Cardiac muscle cell (in vitro differentiated cells and primary cell): ENCODE measurements at places on chromosomes 6 and 20. TPM values are rescaled to one million over a fixed set of nuclear protein-coding genes. Genes with fewer than 3 reads are reported as not detected.

- H3K36me3 ChIP-seq, result no peaks in the 10 kb centered on the region
- H3K27me3 ChIP-seq, result no peaks in the 10 kb centered on the region
- no peak overlapping the region for H3K27ac ChIP-seq
- DNase-seq, result no peak
- H3K4me3 ChIP-seq, result no peak overlapping the region
Observed at GRCh38 chr6:51249798-51250197, 431.1 kb downstream of the TFAP2B start.

Gene CFB
- 1.3 TPM in 1 of 2 replicates, not detected in the other for polyA plus RNA-seq

DNA sequence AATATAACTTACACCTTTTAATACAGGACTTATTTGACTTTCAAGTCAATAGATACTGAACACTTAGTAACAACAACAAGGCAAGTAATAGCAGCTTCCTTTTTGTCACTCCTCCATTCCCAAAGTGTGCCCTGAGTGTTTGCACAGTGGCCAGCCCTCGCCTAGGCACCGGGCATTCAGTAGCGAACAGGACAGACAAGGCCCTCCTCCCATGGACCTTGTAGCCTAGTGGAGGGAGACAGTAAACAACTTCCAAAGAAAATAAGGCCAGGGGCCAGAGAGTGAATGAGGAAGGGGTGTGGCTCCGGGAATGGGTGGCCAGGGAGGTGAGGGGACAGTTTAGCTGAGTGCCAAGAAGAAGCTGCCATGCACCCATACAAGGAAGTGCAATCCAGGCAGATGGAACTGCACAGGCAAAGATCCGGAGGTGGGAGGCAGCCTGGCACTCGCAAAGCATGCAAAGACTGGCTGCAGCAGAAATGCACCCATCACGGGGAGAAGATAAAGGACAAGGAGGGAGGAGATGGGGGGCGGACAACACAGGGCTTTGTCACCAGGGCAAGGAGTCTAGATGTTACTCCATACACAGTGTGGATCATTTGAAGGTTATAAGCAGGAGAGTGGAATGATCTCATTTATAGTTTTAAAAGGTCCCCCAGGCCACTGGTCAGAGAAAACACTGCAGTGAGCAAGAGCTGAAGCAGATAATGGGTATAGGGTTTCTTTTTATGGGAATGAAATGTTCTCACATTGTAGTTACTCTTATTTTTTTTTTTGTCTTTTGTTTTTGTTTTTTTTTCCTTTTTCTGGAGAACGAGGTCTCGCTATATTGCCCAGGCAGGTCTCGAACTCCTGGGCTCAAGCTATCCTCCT lies 32.2 kb downstream of the ATP9A start:
- DNase-seq, result no peak
- H3K4me1 ChIP-seq, result no peaks in the 10 kb centered on the region
- no peaks in the 10 kb centered on the region for H3K27me3 ChIP-seq
- no peak overlapping the region for H3K27ac ChIP-seq

- DNase-seq, result no peak
- no peaks in the 10 kb centered on the region for H3K4me1 ChIP-seq
- H3K4me3 ChIP-seq, result no peak overlapping the region
- H3K27me3 ChIP-seq, result no peaks in the 10 kb centered on the region
Observed at GRCh38 chr6:148888856-148889255, 142.0 kb downstream of the UST start.

Gene FOXA2
- not detected in 2 replicates for polyA plus RNA-seq

DNA sequence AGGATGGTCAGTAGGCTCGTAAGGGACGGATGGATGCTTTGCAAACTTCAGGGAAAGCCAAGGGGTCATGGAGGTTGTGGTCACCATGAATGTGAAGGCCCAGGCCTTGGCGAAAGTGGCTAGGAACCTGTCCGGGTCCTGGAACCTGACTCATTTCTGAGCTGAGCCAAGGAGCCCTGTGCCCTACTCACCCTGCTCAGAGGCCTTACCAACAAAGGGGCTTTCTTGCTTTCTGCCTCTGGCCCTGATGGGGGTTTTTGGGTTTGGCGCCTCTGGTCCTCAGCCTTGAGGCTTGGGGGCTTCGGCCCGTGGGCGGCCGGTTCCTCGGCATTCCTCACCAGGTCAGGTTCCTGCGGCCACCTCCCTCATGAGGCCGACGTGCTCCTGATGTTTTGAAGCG lies 155.1 kb downstream of the DTNBP1 start:
- no peak overlapping the region for H3K4me3 ChIP-seq
- H3K27ac ChIP-seq, result no peak overlapping the region
- peaks cover 7% of the 10 kb centered on the region for H3K36me3 ChIP-seq
- H3K4me1 ChIP-seq, result no peaks in the 10 kb centered on the region

Gene ECT2L
- polyA plus RNA-seq, result 0.04 TPM in 1 of 2 replicates, not detected in the other

DNA sequence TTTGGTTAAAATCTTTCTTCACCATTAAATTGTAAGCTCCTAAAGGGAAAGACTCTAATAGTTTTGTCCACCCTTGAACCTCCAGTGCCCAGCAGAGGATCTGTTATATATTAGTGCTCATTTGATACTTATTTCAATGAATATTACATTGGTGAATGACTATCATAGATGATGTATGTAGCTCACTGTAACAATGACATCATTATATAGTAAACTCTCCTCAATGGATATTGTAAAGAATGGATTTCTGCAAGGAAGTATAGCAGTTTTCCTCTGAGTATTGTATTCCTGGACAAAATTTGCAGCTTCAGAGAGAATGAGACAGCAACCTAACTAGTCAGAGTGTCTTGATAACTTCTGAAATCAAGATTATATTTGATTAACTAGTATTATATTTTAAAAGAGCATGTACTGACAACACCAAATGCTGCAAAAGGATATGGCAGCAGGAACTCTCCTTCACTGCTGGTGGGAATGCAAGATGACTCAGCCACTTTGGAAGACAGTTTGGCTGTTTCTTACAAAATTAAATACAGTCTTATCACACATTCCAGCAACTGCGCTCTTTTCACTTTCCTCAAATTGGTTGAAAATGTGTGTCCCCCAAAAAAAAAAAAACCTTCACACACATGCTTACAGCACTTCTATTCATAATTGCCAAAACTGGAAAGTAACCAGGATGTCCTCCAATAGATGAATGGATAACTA lies 189.8 kb upstream of the OPRM1 start:
- no peak overlapping the region for H3K4me3 ChIP-seq
- H3K27me3 ChIP-seq, result no peaks in the 10 kb centered on the region
- H3K27ac ChIP-seq, result no peak overlapping the region
- no peaks in the 10 kb centered on the region for H3K36me3 ChIP-seq
- H3K4me1 ChIP-seq, result no peaks in the 10 kb centered on the region

- H3K27ac ChIP-seq, result no peak overlapping the region
- no peaks in the 10 kb centered on the region for H3K27me3 ChIP-seq
- no peak overlapping the region for H3K4me3 ChIP-seq
- no peaks in the 10 kb centered on the region for H3K36me3 ChIP-seq
- DNase-seq, result no peak
Observed at GRCh38 chr6:12110523-12111362, 98.6 kb downstream of the HIVEP1 start.

Gene HLA-DOA
- polyA plus RNA-seq, result 0.57 TPM in 1 of 2 replicates, not detected in the other

GRCh38 chr6:45420909-45421708 lies 43.4 kb upstream of the SUPT3H start:
- peaks cover under 1% of the 10 kb centered on the region for H3K4me1 ChIP-seq
- no peaks in the 10 kb centered on the region for H3K36me3 ChIP-seq
- H3K27ac ChIP-seq, result no peak overlapping the region
- H3K27me3 ChIP-seq, result peaks cover 93% of the 10 kb centered on the region

Gene FKBP1A
- 129 and 162 TPM in 2 replicates for polyA plus RNA-seq

Gene GMNN
- 69.3 and 82.7 TPM in 2 replicates for polyA plus RNA-seq

DNA sequence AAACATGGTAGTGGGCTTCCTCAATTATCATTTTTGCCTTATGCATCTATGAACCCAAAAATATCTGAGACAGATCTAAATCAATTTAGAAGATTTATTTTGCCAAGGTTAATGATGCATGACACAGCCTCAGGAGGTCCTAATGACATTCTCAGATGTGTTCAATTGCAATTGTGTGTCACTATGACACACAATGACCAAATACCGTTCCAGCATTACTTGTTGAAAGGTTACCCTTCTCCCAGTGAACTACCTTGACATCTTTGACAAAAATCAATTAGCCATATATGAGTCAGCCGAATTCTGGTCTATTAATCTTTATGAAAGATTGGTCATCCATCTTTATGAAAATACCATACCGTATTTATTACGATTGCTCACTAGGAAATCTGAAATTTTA lies 592.5 kb upstream of the GJE1 start:
- H3K4me1 ChIP-seq, result no peaks in the 10 kb centered on the region
- no peak overlapping the region for H3K27ac ChIP-seq
- no peaks in the 10 kb centered on the region for H3K36me3 ChIP-seq
- no peak for DNase-seq

GRCh38 chr6:140636908-140637402 lies 1262.5 kb upstream of the CITED2 start:
- H3K4me1 ChIP-seq, result peaks cover 41% of the 10 kb centered on the region
- no peaks in the 10 kb centered on the region for H3K27me3 ChIP-seq
- H3K27ac ChIP-seq, result peak overlapping the region; percentile 97
- no peak overlapping the region for H3K4me3 ChIP-seq

Gene ARG1
- polyA plus RNA-seq, result 0.50 TPM in 1 of 2 replicates, not detected in the other

DNA sequence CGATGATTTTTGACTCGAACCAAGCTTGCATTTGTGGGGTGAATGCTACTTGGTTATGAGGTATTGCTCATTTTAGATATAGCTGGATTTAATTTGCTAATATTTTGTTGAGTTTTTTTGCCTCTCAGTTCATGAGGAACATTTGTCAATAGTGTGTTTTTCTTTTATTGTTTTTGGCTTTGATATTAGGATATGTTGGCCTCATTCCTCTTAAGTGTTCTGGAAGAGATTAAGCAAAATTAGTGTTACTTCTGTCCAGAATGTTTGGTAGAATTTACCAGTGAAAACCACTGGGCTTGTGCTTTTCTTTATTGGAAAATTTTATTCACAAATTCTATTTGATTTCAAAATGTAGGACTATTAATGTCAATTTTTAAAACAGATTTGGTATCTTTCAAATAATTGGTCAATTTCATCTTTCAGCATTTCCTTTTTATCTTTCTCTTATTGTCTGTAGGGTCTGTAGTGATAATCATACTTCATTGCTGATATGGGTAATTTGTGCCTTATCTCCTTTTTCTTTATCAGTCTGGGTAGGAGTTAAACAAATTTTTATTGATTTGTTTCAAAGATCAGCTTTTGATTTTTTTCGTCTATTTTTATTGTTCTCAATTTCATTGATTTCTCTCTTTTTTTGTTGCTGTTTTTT lies 14.1 kb downstream of the AIG1 start:
- no peaks in the 10 kb centered on the region for H3K27me3 ChIP-seq
- no peak overlapping the region for H3K27ac ChIP-seq
- DNase-seq, result no peak
- H3K4me3 ChIP-seq, result no peak overlapping the region

GRCh38 chr6:47595785-47596184 lies 102.6 kb upstream of the ADGRF4 start:
- H3K27ac ChIP-seq, result no peak overlapping the region
- H3K4me1 ChIP-seq, result no peaks in the 10 kb centered on the region
- peaks cover 31% of the 10 kb centered on the region for H3K36me3 ChIP-seq
- no peak for DNase-seq
- no peak overlapping the region for H3K4me3 ChIP-seq

Gene C20orf144
- polyA plus RNA-seq, result 1.4 and 1.9 TPM in 2 replicates

Gene MRAP2
- polyA plus RNA-seq, result 17.4 and 20.6 TPM in 2 replicates

DNA sequence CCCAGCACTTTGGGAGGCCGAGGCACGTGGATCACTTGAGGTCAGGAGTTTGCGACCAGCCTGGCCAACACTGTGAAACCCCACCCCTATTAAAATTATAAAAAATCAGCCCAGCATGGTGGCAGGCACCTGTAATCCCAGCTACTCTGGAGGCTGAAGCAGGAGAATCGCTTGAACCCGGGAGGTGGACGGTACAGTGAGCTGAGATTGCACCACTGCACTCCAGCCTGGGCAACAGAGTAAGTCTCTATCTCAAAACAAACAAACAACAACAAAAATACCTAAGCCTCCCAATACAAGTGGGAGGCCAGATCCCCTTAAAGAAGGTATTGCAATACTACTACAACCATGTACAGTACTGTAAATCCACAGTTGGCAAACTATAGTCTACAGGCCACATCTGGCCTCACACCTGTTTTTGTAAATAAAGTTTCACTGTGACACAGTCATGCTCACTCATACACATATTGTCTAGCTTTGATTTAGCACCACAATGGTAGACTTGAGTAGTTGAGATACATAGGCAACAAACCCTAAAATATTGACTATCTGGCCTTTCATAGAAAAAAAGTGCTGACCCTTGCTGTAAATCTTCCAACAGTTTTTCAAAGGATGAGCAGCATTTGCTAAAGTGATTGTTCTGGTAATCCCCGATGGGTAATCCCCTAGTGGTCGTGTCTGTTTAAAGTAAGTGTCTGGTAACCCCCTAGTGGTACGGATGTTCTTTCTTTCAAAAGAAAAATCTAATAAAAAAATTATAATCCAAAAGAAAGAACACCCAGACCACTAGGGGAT lies 202.0 kb downstream of the RNGTT start:
- no peak overlapping the region for H3K27ac ChIP-seq
- H3K27me3 ChIP-seq, result no peaks in the 10 kb centered on the region
- H3K36me3 ChIP-seq, result no peaks in the 10 kb centered on the region
- H3K4me1 ChIP-seq, result no peaks in the 10 kb centered on the region
- DNase-seq, result no peak

DNA sequence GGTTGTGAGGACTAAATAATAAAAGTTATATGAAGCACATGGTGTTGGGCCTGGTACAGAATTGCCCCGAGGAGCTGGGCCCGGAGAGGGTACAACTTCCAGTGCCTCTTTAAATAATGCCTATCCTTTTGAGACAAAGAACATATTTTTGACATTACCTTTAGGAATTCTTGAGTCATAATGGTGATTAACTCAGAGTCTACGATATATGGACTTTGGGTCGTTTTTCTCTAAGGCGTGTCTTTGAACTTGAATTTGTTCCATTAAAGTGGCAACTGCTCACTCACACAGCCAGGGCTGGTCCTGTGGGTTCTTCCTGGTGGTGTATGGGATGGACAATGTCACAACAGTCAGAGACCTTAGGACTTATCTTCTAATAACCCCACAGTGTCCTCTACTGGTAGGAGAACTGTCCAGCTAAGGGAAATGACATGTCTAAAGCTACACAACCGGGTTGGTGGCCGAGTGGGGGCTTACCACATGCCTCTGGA lies 106.5 kb downstream of the CDC5L start:
- peak; percentile 63 for DNase-seq
- no peak overlapping the region for H3K27ac ChIP-seq
- no peaks in the 10 kb centered on the region for H3K36me3 ChIP-seq
- no peaks in the 10 kb centered on the region for H3K27me3 ChIP-seq
- no peaks in the 10 kb centered on the region for H3K4me1 ChIP-seq
- no peak overlapping the region for H3K4me3 ChIP-seq

GRCh38 chr6:167212713-167213005 lies 54.9 kb upstream of the GPR31 start:
- DNase-seq, result no peak
- H3K4me3 ChIP-seq, result no peak overlapping the region
- no peaks in the 10 kb centered on the region for H3K27me3 ChIP-seq
- H3K36me3 ChIP-seq, result no peaks in the 10 kb centered on the region
